ENCODE measurements at places on chromosomes 11 and 22.

- no peak for DNase-seq
Observed at GRCh38 chr11:1205987-1206331, 16.9 kb upstream of the MUC5B start.

DNA sequence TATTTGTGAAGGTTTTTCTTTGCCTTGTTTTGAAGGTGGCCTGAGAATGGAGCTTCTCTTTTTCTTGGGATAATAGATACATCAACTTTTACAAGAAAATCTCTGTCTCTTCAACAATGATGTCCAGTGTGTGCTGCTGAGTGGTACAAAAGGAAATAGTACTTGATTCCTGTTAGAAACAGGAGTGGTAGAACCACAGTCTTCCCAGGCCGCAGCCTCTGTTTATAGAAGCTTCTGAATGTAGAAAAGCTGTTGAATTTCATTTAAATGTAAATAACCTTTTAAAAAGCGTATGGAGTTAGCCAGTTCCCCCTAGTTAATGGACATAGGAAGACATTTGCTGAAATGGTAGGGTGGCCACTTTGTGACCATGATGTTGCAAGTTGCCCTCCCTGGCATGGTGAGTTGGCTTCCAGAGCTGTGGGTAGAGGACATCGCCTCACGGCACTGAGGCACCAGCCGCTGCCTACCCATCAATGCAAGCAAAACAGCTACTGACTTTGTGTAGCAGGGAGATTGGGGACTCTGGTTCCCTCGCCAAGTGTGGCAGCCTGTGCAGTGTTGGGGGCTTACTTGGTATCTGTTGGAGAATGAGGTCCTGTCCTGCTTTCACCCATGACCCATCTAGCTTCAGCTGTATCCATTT, 31.6 kb downstream of the C11orf91 start:
- no peak for DNase-seq

DNA sequence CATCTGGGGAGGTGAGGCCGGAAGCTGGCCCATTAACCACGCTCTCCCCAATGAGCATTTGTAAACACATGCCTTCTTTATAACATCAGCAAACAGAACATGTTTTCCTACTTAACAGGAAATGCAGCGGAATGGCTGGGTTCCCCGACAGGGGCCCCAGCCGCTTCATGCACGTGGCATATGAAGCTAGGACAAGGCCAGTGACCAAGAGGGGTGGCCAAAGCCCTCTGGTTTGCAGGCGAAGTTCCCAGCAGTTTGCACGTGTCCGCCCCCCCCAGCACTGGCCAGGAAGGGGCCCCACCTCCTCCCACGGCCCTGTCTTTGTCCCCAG, 38.7 kb upstream of the LINC01488 start:
- no peak for DNase-seq

DNA sequence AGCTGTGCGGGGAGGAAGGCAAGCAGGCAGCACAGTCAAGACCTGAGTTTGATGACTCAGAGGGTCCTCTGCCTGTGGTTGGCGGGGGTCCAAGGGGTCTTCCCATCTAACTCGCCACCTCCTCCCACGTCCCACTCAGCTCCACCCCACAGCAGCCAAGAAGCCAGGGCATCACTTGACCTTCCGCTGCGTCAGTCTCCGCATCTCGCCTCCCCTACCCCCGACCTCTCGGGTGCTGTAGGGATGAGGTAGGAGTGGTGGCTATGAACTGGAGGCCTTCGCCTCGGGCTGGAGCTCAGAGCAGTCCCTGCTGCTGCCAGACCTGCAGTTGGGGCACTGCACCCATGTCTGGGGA, 90.6 kb downstream of the CDKN1C start:
- DNase-seq: no peak

DNA sequence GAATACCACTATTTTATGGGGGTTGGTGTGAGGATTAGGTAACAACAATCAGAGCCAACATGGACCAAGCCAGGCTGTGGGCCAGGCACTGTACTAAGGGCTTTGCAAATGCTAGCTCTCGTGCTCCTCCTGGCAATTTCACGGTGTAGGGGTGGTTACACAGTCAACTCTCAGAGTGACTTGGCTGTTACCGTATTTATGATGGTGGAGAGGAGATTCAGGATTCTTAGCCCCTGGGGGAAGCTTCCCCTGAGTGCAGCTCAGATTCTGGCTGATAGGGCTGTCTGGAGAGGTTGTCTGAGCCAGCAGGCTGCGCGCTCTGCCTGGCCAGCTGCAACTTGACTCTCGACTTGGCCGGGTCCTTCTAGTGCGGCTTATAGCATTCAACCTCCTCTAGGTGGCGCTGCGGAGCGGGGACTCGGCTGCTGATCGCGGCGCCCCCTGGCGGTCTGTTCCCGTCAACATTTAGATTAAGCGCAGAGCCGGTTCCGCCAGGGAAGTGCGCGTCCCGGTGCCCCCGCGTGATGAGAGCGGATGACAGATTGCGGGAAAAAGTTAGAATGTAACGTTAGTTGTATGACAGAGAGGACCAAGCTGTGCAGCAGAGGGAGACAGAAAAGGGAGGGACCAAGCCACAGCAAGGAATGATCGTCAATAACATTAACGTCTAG, 4.5 kb upstream of the NCF4 start:
- peak; percentile 82 for DNase-seq

DNA sequence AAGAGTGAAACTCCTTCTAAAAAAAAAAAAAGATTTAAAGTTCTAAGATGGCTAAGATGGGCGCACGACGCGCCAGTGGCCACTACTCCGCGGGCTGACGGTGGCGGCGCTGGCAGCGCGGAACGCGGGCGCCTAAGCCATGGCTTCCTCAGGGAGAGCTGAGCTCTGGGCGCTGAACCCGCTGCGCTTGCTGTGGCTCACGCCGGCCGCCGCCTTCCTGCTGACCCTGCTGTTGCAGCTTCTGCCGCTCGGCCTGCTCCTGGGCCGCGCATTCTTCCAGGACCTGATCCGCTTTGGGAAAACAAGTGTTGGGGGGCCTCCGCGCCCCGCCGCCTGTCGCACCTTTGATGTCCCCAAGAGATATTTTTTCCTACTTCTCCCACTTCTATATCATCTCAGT, 19.5 kb downstream of the OOSP3 start:
- DNase-seq: no peak

- DNase-seq: no peak
Observed at GRCh38 chr11:118081241-118081958, 4.5 kb downstream of the TMPRSS4 start.

GRCh38 chr11:111745719-111746504, 20.3 kb downstream of the PPP2R1B start:
- no peak for DNase-seq

DNA sequence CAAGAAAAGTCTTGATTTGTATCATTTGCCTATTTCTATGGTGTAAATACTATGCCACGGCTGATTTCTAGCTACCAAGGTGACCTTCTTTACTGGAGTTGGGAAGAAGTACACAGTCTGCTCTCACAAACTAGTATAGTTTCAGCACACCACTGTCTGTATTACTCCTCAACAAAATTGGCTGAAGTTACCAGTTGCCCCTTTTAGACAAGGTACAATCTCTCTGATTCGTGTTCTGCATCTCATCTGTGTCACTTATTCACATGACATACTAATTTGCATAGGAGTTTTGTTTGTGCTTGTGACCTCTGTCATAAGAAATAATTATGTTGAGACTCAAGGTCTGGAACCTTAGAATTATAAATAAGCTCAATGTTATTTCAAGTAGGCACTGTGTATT, 97.3 kb downstream of the C11orf87 start:
- no peak for DNase-seq

DNA sequence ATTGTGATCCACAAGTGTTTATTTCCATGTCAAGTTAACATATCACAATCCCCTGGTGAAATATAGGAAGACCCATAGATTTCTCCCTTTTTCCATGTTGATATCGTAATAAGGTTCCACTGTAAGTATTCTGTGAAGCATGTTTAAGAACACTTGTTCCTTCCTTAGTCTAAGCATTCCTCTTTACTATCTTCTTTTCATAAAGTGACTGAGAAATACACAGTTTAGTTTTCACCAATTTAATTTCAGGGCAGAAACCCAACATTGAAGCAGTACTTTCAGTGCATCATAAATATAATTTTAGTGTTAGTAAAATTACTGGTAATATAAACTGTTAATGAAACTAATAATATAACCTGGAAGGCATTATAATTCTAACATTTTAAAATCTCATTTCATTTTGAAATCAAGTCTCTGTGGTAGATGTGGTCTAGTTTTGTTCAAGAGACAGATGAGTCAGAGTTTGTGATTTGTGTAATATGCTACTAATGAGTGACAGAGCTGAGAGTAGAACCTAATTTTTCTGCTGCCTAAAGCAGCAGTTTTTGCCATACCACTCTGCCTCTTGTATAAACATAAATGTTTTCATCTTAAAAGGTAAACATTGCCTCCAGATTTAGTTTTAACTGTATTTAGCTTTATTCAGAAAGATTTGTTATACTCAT, 79.4 kb downstream of the ATM start:
- peak; percentile 60 for DNase-seq

DNA sequence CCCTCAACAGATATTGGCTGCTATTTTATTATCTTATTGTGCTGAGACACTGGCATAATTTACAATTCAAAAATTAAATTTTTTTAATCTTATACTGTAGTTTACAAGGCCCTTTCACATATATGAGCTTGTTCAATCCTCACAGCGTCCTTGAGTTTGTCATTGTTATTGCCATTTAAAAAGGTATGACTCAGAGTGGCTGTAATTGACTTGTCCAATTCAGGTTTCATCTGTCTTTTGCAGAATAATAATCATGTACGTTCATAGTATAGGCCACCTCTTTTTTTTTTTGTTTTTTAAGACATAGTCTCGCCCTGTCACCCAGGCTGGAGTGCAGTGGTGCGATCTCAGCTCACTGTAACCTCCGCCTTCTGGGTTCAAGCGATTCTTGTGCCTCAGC, 11.5 kb downstream of the PTPRJ start:
- no peak for DNase-seq

DNA sequence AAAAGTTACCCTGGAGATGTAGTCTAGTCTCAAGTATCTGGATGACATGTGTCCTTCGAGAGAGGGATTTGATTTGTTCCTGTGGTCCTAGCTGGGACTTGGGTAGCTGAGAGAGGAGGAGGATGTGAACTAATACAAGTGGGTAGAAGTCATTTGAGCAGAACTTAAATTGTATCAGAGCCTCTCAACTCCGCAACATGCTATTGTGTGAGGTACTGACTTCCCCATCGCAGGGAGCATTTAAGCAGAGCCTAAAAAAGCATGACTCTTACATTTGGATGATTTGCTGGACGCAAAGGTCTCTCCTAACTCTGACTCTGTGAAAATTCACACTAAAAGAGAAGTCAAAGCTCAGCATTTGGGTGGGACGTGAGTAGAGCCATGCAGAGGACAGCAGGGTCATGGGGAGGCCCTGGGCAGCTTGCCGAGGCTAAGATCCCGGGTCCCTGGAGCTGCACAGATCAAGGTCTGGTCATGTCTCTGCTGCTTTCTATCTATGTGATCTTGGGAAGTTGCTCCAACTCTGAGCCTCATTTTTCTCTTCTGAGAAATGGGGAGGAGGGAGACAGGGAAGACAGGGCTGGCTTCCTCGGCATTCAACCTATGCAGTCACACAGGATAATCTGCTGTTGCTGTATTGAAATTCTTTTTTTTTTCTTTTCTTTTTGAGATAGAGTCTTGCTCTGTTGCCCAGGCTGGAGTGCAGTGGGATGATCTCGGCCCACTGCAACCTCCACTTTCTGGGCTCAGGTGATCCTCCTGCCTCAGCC, 44.9 kb downstream of the CD82 start:
- no peak for DNase-seq

DNA sequence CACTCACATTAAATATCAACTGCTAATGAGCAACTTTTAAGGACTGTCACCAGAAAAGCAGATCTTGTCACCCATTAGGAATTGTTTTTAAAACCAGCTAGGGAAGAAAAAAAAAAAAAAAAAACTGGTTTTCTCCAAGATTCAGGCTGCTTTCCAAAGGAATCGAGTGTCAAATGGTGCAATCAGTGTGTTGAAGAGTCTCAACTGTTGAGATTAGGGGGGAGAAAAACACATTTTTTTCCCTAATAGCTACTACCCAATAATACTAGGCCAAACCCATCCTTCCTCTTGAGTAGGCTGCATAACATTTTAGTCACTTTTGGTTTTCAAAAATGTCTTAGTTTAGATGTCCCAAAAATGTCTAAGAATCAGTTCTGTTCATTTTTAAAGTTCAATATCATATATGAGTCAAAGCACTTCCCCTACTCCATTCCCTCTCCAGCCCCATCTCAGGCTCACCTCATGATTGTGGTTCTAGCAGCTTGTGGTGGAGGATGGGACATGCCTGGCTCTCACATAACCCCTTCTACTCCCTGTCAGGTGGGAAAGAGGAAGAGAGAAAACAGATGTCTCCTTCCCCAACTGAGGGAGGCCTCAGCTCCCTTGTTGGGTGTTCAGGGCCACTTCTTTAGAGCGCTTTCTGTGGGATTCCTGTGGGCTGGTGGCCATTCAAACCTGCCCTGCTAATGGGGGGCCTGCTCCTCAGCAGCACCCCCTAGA, 193.6 kb downstream of the CWF19L2 start:
- DNase-seq: no peak

DNA sequence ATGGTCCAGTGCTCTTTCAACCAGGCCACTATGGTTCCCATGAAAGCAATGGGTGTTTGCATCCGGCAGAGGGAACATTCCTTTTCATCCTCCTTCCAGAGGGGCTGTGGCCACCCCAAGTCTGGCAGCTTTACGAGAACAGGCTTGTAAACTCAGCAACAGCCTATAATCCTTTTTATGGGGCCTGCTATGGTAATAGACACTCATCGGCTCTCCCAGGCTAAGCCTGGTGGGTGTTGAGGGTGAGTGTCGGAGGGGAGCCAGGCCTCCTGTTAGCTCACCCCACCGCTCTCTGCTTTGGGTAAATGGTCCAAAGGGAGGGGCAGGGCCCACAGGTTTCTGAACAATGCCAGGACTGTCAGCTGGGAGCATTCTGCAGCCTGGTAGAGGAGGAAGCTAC, 111.6 kb upstream of the CD82 start:
- no peak for DNase-seq

- no peak for DNase-seq
Observed at GRCh38 chr11:13931356-13931755, 31.2 kb upstream of the SPON1 start.

DNA sequence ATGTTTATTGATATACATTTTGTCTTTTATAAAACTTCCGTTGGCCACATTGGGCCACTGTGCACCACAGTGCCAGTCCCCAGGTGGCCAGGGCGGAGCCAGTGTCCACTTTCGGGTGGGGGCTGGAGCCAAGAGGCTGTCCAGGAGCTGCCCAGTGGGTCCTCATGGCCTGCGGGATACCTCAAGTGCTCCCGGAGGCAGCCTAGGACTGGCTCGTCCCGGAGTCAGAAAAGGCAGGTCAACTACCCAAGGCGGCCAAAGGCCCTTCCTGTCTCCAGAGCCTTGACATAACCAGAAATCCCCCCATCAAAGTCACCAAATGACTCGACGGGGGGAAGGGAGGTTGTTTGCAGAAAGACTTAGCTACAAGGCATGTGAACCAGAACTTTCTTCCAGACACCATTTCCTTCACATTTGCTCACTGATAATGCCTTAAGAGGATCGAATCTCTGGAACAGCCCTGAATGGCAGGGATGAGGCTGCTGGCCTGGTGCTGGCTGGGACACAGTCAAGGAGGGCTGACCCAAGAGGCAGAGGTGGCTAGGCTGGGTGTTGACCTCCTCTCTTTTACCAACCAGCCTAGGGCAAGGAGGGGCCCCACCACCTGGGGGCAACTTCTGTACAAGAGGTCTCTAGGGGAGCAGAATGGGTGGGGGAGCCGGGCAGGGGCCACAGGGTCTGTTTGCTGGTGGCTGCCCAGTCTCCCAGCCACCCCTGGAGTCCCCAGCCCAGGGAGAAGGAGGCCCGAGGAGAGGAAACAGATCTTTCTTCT, 8.4 kb downstream of the MRGPRF start:
- no peak for DNase-seq

- no peak for DNase-seq
Observed at GRCh38 chr11:64735725-64736259, 8.2 kb downstream of the RASGRP2 start.

GRCh38 chr22:25153961-25154666, 45.5 kb upstream of the CRYBB3 start:
- no peak for DNase-seq
